ENCODE measurements at places on chromosomes 6 and 20. TPM values are rescaled to one million over a fixed set of nuclear protein-coding genes. Genes with fewer than 3 reads are reported as not detected.

GRCh38 chr6:130218134-130218533 lies 4.6 kb downstream of the SAMD3 start:
- DNase-seq: no peak

DNA sequence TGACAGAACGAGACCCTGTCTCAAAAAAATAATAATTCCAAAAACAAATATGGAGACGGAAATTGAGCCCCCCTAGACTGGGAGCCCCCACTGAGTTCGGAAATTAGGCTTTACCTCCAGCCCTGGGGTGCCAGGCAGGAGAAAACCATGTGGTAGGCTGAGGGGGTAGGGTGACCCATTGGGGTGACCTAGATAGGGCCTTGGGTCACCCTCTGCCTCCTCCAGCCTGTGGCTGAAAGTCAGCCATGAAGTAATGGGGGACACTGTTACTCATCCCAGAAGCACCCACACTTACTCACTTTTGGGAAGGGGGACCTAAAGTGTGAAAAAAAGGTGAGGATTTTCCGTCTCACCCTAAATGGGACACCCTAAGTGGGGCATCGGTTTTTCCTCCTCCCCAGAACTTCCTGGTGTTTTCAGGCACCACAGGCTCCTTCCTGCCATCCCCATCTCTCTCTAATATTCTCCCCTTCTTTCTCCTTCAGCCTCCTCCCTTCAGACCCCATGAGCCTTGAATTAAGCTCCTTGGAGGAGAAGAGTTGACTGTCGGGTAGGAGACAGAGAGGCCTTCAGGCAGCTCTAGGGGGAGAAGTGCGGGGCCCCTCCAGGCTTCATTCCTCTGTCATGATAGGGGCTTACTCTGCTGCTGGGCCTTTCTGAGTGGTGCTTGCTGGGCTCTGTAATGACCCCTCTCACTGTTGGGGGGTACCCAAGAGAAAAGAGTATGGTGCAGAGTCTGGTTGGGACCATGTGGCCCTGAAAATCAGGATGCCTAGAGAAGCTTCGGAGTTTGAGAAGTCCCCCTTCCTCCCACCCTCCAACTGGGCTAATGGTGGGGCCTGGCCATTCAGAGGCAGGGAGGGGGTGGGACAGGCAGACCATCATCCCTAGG lies 2.4 kb downstream of the LTB start:
- no peak for DNase-seq

DNA sequence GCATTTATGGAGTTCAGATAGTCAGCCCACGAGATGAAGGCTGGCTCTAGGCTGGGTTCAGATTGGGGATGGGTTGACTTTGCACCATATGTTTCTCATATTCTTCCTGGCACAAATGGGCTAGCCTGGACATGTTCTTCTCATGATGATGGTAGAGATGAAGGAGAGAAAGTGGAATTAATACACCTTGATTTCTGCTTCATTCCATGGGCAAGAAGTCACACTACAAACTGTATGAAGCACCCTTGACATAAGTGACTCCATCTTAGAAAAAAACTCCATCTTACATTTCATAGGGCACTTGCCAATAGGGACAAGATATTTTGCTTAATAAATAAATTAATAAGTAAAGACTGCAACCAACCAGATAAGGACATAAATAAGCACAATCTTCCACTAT lies 12.0 kb upstream of the CD83 start:
- no peak for DNase-seq

DNA sequence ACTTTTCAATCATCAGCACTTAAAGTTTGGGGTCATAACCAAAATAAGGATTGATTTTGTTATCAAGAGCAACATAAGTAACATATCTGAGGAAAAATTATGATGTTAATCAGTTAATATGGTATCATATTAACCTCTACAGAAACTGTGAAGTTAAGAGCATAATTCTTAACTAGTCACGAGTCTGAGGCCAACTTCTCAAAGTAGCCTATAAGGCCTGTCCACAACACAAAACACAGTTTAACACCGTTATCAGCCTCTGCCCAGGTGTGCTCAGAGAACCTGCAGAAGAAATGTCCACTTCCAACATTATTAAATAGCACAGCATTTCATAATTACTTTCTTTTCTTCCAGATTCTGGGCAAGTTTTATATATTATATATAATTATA lies 1.1 kb downstream of the STX7 start:
- no peak for DNase-seq

IFNGR1 gene
- 110 TPM for polyA plus RNA-seq

GRM4 gene
- not detected for polyA plus RNA-seq

TTK gene
- polyA plus RNA-seq: 0.37 TPM

SIRPB2 gene
- polyA plus RNA-seq: 2.5 TPM
